Right lobe of liver (tissue), 6 donors: ENCODE measurements at places on chromosomes 13 and 19. TPM values are rescaled to one million over a fixed set of nuclear protein-coding genes. Genes with fewer than 3 reads are reported as not detected.

Gene LAIR1
- 10.5 TPM for total RNA-seq

DNA sequence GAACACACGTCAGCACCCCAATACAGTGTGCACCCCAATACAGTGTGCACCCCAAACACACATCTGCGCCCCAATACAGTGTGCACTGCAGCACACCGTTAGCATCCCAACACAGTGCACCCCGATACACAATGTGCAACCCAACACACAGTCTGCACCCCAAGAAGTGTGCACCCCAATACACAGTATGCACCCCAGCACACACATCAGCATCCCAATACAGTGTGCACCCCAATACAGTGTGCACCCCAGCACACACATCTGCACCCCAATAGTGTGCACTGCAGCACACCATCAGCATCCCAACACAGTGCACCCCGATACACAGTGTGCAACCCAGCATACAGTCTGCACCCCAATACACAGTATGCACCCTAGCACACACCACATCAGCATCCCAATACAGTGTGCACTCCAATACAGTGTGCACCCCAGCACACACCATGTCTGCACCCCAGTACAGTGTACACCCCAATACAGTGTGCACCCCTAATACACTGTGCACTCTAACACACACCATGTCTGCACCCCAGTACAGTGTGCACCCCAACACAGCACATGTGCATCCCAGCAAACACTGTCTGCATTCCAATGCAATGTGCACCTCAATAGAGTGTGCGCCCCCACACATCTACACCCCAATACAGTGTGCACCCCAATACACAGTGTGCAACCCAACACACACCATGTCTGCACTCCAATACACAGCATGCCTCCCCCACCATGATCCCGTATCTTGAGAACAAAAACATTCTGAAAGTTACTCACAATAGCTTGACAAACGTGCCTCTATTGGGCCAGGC lies 855 bp upstream of the CARS2 start:
- no peak for DNase-seq

GRCh38 chr13:86906127-86906874 lies 764.9 kb upstream of the SLITRK5 start:
- DNase-seq: no peak

- peak; percentile 85 for DNase-seq
Measured at GRCh38 chr19:4139614-4140236, 13.7 kb upstream of the CREB3L3 start.

Gene TEX26
- total RNA-seq: not detected

DNA sequence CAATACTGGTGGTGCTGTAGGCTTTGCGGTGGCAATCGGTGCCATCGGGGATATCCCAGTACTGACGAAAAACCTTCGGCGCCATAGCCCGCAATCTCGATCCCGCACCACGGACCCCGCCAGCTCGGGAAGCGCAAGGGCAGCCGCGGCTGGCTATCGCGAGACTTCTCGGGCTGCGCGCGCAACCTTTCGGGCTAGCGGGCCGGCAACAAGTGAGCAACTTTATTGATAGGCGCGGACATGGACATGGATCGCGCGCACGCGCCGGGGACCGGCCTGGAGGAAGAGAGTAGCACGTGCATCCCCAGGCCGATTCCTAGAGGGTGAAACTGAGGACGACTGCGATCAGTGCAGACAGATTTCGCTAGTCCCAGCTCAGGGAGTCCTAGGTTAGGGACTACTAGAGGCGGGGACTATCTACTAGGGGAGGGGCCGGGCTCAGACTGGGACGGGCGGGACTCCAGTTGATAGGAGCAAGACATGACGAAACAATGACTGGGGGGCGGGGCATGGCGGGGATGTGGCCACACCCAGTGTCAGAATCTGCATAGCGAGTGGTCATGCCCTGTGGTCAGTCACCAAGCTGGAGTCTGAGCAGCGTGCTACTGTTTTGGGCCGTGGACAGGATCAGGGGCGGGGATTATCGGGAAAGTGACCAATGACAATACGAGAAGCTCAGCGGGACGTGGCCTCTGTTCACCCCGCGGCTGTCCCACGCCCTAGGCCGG lies at the start of gene NDUFA11:
Gene NDUFA11 (minus strand): TSS at position 167 of the 728 bp plus-strand sequence. CDS start 82 bp downstream, at position 85.
- peak; percentile 99 for DNase-seq

- DNase-seq: no peak
Measured at GRCh38 chr19:56956503-56957226, 116.1 kb upstream of the PEG3 start.

Gene EPS8L1
- total RNA-seq: 1.0 TPM

- no peak for DNase-seq
Measured at GRCh38 chr13:104253063-104253680, 1187.0 kb upstream of the SLC10A2 start.

GRCh38 chr19:3969435-3970312 lies 1.2 kb downstream of the DAPK3 start:
- DNase-seq: no peak

Gene GPC6
- 30.1 TPM for total RNA-seq

DNA sequence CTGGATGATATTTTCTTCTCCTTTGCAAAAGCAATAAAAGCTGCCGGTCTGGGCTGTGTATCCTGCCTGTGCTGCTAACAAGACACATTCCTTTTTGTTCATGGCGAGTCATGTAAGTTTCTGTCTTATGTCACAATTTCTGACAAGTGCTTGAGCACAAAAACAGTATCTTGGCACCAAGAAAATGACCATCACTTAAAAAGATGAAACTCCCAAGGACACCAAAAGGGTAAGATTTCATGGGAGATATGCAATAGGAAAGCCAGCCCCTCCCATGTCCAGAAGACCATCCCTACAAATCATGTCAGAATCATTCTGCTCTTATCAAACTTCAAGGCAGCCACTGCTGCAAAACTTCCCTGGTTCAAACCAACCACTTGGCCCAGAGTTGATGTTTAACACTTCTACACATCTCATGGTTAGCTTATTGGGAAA lies 375.4 kb upstream of the ZNF507 start:
- DNase-seq: no peak

Gene LGALS14
- not detected for total RNA-seq

- no peak for DNase-seq
Measured at GRCh38 chr19:14580623-14581237, 2.2 kb upstream of the CLEC17A start.

Gene CLDND2
- not detected for total RNA-seq

DNA sequence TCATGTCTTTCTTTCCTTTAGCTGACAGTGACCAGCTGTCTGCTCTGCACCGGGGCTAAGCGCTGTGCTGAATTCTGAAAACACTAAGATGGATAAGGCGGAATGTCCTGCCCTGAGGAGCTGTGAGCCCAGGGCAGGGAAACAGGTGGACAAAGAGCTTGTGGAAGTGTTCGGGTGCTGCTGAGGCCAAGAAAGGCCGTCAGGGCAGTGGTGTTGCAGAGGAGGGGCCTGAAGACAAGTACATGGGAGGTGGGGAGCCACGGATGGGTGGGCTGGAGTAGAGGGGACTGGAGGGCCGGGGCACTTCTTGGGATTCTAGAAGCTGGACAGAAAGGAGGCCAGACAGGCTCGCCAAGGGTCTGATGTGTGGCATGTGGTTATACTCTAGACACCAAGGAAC lies 66.2 kb upstream of the GPR183 start:
- no peak for DNase-seq

Gene TOMM40
- 56.8 TPM for total RNA-seq

Gene UBE2M
- 23.5 TPM for total RNA-seq

Gene ATF5
- total RNA-seq: 708 TPM

Gene SLC15A1
- total RNA-seq: 18.8 TPM
